ENCODE measurements at places on chromosomes 2 and 18.

GRCh38 chr18:61850756-61851155, 42.1 kb downstream of the RNF152 start:
- DNase-seq, result no peak

- DNase-seq, result no peak
Observed at GRCh38 chr18:9435041-9435440, 40.3 kb upstream of the RALBP1 start.

DNA sequence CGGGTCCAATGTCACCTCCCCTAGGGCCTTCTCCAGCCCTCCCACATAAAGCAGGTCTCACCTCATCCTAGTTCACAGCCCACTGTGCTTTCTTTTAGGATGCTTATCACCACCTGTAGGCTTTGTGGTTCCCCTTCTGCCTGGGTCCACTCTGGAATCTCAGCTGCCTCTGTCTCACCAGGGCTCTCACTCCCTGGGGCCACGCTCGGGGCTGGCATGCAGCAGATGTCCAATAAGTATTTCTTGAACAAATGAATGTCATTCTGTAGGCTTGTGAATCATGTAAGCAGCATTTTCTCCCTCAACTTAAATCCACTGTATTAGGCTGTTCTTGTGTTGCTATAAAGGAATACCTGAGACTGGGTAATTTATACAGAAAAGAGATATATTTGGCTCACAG, 4.3 kb upstream of the SH3BP4 start:
- no peak for DNase-seq

GRCh38 chr2:28030600-28030999, 140.1 kb downstream of the BABAM2 start:
- DNase-seq, result no peak

DNA sequence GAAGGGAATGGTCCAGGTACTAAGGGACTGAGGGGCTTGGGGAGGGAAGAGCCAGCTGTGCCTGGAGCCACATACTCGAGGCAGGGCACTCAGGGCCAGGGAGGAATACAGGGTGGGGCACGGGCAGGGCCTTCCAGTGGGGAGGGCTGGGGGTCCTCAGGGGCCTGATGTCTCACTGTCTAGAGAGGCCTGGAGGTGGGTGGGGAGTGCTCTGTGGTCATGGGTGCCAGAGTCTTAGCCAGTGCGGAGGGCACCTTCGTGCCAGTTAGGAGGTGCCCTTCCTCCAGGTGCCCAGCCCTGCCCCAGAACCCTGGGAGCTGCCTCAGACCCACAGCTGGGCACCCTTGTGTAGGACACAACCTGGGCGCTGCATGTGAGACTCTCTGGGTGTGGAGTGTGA, 81.2 kb downstream of the SMAD7 start:
- DNase-seq, result no peak

DNA sequence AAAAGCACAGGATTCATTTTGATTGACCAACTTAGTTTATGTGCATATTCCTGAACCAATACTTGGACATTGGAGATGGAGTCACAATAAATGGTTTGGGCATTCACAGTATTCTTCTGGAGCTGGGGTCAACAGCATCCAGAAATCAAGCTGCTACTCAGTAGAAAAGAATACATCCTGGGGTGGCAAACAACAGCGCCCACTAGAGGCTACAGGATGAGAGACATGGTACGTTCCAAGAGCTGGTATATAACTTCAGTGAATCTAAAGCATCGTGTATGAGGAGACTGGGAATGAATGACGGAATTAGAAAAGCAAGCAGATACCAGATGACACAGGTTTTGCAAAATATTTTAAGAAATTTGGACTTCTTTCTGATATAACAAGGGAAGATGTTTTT, 142.9 kb upstream of the FIGN start:
- no peak for DNase-seq

- DNase-seq, result no peak
Observed at GRCh38 chr2:18047213-18047611, 168.7 kb downstream of the KCNS3 start.

DNA sequence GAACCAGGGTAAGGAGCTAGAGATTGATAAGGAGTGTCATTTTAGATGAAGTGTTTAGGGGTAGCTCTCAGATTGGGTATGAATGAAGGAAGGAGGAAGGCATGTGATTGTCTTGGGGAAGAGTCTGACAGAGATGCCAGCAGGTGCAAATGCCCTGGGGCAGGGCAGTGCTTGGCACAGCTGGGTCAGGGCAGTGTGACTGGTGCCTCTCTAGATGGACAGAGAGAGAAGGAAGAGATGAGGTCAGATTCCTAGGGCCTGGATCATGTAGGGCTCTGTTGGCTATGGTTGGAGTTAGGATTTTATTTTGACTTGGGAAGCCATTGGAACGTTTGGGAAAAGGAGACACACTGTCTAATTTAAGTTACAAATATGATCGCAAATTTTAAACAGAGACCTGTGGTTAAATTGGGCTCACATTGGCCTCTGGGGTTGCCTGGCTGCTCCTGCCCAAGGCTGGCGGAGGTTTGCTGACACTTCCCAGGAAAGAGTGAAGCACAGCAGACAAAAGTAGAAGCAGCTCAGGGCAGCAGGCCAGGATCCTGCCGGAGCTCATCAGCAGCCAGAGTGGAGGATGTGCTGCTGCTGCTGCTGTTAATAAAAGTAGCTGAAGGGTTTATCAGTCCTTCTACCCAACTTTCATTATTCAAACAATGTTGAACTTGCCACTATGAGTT, 32.7 kb upstream of the FHL2 start:
- no peak for DNase-seq

DNA sequence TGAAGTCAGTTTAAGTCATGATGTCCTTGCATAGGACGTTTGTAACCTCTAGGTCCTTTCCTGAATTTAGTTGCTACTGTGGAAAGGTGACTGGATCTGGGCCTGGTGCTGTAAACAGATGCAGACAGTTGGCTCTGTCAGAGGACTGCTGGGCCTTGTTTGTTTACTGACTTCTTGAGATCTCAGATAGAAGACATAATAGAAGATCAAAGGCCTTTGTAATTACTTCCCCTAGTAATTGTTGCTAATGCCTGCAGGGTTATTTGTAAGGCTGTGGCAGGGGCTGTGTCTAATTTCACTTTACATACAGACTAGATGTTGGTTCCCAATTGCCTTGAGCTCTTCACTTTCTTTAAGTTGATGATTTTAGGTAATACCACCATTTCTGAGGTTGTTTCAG, 42.5 kb downstream of the LYPD6B start:
- no peak for DNase-seq

- no peak for DNase-seq
Observed at GRCh38 chr2:16691261-16691660, 25.6 kb upstream of the CYRIA start.

DNA sequence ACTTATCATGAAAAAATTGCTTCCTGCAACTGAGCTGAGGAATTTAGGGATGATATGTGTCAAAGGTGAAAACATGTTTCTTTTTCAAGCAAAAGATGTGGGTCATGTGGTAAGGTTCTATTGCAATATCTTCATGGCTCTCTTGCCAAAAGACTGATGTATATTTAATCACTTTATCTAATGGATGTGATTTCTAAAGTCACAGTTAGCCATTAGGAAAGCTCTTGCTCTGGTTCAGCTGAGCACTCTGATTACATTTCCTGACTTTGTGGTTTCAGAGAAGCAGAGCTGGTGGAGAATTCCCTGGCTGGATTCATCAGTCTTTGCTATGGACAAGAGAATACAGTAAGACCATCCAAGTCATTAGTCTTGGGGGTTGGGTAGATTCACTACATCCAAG, 24.4 kb downstream of the SCN9A start:
- no peak for DNase-seq

DNA sequence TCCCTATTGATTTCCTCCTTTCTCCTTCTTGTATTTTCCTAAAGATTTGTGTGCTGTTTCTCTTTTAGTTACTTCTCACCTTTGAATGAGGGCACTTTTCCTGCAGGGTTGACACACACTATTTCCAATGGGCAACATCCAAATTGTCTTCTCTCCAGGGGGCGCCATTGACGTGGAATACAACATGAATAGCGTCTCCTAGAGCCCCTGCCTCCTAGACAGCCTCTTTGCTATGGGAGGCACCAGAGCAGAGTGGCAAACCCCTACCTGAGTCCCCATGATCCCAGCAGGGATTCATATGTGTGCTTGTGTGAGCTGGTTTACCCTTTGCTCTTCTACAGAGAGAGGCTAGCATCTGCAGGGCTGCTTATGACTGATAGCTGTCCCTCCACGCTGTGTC, 61.3 kb upstream of the ITSN2 start:
- DNase-seq, result peak; percentile 33

DNA sequence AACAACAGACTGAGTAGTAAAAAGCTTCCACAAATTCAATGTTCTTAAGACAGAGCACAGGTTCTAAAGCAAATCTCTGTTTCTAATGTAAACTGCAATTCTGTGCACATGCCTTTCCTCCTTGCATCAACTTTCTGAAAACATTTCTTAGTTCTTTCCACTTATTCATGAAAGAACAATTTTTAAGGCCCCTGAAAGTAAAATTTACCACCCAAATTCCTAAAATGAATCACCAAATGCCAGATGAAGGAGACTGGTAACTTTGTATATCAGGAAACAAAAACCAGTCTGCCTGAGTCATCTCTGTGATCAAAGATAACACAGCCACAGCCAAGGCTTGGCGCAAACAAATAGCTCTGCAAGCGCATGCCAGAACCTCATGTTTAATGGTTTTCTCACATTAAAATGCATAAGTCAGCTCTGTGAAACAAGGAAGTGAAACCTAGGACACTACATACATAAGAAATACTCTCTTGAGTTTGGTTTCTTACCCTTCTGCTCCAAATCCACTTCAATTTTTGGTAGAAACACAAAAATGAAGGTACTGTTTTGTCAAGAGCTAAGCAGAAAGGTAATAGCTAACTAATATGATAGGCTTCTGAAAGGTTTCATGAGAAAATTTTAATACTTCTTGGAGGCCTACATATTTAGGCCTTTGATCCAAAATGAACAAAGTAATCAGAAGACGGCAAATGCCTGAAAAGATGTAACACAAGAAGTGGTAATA, 169.4 kb downstream of the THADA start:
- peak; percentile 46 for DNase-seq

- no peak for DNase-seq
Observed at GRCh38 chr2:30266051-30266621, 34.8 kb downstream of the LBH start.

DNA sequence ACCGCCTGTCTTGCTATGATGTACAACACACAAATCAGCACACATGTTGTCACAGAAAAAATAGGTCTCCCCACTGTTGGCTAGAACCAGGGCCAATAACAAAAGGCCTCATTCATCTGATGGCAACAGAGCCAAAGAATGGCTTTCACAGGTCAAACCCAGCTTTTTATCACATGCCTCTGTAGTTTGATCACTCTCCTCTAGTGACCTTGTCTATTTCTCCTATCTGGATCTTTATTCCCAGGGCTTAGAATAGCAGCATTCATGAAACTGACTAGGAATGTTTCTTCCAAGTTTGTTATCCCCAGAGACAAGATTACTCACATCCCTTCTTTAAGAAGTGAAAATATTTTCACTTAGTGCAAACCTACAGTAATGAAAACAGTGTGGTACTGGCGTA, 285.8 kb upstream of the GYPC start:
- DNase-seq, result no peak

DNA sequence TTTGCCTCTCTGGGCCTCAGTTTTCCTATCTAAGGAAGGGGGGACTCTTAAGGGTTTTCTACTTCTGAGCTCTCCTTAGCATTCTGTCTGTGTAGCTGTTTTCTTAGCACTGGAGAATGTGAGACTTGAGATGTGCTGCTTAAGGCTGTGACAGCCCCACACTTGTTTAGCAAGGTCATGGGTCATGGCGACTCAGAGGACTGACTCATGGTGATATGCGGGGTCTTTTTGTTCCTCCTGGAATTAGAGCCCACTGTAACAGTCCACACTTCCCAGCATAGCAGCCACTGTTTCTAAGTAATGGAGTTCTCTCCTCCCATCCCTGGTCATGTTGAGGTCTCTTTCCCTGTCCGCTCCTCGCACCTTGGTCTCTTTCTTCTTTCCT, 4.1 kb upstream of the LPIN1 start:
- no peak for DNase-seq

DNA sequence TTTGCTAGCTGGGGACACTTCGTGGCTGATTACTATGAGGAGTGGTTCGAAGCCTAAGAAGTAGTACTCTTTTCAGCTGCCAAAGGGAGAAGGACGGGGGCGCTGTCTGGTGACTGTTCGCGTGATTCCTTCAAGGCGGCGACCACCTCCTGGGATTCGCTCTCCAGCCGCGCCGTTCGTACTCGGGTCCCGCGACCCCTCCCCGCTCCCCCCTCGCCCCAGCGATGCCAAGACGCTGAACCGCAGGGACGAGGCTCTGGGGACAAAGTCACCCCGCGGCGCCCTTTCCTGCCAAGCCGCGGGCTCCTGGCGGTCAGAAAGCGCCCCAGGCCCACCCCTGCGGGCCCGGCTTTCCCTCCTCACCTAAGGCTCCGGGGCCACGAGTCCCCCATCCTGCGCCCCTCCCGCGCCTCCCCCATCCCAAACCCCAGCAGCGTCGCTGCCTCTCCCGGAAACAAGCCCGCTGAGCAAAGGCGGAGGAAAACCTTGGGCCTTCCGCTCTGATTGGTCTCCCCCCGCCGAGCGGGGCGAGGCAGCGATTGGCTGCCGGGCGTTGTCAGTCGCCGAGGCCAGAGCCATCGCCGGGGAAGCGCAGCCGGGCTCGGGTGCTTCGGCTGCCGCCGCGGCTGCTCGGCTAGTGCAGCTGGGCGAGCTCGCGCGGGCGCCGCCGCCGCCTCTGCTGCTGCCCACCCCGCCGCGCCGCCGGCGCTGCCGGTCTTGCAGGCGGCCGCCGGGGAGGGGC, 404.3 kb downstream of the XIRP2 start:
- DNase-seq, result peak; percentile 53

- no peak for DNase-seq
Observed at GRCh38 chr18:58662118-58662517, 9.1 kb upstream of the MALT1 start.

DNA sequence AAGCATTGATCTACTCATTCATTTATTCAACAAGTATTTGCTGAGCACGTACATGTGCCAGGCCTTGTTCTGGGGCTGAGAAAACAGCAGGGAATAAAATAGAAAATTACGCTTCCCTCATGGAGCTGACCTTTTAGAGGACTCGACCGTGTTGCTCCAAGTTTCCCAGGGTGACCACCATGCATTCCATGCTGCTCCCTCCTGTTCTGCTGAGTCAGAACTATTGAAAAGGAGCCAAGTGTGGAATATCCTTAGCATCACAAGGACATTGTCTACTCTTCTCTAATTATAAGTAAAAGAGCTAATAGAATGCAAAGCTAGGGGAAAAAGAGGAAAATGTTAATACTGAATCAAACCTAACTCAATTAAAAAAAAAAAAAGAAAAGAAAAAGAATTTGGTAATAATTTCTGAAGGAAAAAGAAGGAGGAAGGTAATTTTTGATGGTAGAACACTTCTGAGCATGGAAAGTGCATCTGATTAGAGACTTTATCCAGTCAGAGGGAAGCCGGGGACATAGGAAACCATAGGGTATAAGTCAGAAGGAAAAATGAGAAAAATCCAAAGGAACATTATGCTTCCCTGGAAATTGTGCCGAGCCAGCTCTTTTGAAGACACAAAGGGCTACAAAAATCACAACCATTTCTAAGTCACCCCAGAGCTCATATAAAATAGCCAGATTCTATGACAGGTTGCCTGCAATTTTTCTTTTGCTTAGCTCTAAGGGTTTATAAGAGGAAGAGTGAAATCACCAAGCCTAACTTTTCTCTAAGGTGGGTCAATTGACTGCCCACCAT, 339.4 kb downstream of the RND3 start:
- no peak for DNase-seq

- DNase-seq, result no peak
Observed at GRCh38 chr18:12302391-12303147, 5.5 kb upstream of the TUBB6 start.

- no peak for DNase-seq
Observed at GRCh38 chr2:207437524-207438143, 92.1 kb upstream of the CREB1 start.

- no peak for DNase-seq
Observed at GRCh38 chr2:218826791-218827190, 4.8 kb downstream of the PRKAG3 start.

- DNase-seq, result no peak
Observed at GRCh38 chr2:20343128-20343527, 7.5 kb downstream of the PUM2 start.
